ENCODE measurements at places on chromosomes 11 and 22. TPM values are rescaled to one million over a fixed set of nuclear protein-coding genes. Genes with fewer than 3 reads are reported as not detected.

NPTXR gene
- 0.39 TPM for total RNA-seq

ELFN2 gene
- total RNA-seq, result 0.59 TPM

RIMBP3C gene
- total RNA-seq, result 0.39 TPM

OSM gene
- total RNA-seq, result not detected

ZNF280B gene
- 0.98 TPM for total RNA-seq

Measured in subcutaneous preadipocyte (primary cell).